ENCODE measurements at places on chromosomes 3 and 15. TPM values are rescaled to one million over a fixed set of nuclear protein-coding genes. Genes with fewer than 3 reads are reported as not detected.

DNA sequence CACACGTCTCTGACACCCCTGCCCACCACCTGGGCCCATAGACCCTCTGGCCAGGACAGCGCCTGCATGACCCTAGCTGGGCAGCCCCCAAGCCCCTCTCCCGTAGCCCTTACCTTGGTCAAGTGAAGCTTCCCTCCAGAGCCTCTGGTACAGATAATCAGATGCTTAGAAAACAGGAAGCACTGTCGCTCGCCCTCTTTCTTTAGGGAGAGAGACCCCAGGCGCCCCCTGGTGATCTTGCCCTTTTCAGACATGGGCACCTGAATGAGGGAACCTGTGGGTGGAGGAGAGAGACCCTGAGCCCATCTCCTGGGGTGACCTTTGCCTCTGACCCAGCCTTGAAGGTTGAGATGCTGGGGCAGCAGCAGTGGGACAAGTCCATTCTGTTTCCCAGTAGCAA is 65.4 kb downstream of the RASGRF1 start:
- DNase-seq = no peak

DNA sequence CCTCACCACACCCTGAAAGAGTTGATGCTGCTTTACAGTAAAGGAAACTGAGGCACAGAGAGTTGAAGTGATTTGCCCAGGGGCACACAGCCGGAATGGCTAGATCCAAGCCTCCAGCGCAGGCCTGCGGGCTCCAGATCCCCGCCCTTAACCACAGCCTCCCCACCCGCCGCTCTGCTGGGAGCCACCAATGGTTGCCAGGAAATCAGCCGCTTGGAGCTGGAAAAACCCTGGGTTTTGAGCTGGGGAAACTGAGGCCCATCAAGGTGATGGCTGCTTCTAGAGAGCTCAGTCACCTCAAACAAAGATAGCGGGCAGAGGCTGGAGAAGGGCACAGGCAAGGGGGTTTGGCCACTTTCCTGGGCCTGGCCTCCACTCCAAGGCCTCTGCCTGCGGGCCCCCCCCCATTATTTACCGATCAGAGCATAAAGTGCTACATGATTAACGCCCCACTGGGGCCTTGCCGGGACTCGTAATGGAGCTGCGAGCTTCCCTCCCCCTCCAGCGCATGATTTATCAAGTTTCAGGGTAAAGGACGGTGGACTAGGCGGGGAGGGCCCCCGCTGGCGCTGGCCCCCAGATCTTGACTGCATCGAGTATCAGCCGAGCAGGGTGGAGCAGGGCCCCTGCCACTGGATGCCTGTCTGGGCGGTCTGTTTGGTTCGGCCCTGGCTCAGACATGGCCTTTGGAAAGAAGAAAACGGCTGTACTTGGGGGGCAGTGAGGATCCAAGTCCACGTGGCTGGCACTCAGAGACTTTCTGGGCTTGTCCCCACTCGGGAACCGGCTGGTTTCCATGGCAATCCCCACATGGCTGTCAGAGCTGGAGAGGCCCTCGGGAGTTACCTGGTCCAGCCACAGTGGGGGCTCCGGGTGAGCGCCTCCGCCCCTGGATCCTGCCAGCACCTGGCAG is 9.1 kb downstream of the PLXND1 start:
- DNase-seq = no peak

PIGZ gene
- total RNA-seq = 2.8 TPM

LNP1 gene
- 2.4 TPM for total RNA-seq

STRA6 gene
- not detected for total RNA-seq

- no peak for DNase-seq
Measured at GRCh38 chr3:187996609-187997008, 157.3 kb upstream of the LPP start.

DNA sequence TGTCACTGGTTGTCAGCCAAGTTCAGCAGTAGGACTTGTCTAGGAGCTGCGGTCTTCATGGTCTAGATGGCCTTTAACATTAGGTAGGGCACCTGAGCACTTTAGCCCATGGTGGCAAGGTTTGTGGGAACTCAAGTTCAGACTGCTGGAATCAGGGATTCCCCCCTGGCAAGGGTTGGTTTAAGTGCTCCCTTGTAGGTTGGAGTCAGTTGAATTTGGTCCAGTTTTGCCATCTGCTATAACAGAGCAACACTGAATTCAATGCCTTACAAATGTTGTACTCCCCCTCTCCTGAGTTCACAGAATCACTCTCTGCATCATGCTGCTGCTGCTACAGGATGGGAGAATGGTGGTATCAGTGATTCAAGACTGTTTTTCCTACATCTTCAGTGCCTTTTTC is 509.3 kb downstream of the VGLL3 start:
- DNase-seq = no peak
